H4 (cell line): ENCODE measurements at places on chromosomes 3 and 15. TPM values are rescaled to one million over a fixed set of nuclear protein-coding genes. Genes with fewer than 3 reads are reported as not detected.

Gene GOLGA8N
- total RNA-seq: 0.45 and 0.91 TPM in 2 replicates

Gene ANKUB1
- total RNA-seq: not detected in 2 replicates

Gene SH2D7
- not detected in 2 replicates for total RNA-seq

Gene UCN2
- 0.29 and 0.56 TPM in 2 replicates for total RNA-seq

Gene ECT2
- total RNA-seq: 61.4 and 82.3 TPM in 2 replicates

Gene CIDEC
- not detected in 2 replicates for total RNA-seq

Gene FAM3D
- 0.17 TPM in 1 of 2 replicates, not detected in the other for total RNA-seq

Gene PLAAT1
- 9.9 and 11.6 TPM in 2 replicates for total RNA-seq

Gene SCN11A
- total RNA-seq: not detected in 2 replicates

Gene ROPN1B
- total RNA-seq: 0.83 TPM in 1 of 2 replicates, not detected in the other

Gene TTLL13
- 0.06 TPM in 1 of 2 replicates, not detected in the other for total RNA-seq

Gene STRA6
- 12.9 and 16.8 TPM in 2 replicates for total RNA-seq

Gene SNTN
- total RNA-seq: not detected in 2 replicates

Gene GUCA1C
- total RNA-seq: not detected in 2 replicates

Gene HDC
- total RNA-seq: not detected in 2 replicates

Gene KLHL6
- total RNA-seq: not detected in 2 replicates

- peak; percentile 86 for DNase-seq
Measured at GRCh38 chr3:99532246-99532645, 106.1 kb upstream of the COL8A1 start.

- DNase-seq: no peak
Measured at GRCh38 chr15:41690636-41691035, 30.4 kb downstream of the MGA start.

- no peak for DNase-seq
Measured at GRCh38 chr3:34394978-34395748, 596.7 kb downstream of the PDCD6IP start.

DNA sequence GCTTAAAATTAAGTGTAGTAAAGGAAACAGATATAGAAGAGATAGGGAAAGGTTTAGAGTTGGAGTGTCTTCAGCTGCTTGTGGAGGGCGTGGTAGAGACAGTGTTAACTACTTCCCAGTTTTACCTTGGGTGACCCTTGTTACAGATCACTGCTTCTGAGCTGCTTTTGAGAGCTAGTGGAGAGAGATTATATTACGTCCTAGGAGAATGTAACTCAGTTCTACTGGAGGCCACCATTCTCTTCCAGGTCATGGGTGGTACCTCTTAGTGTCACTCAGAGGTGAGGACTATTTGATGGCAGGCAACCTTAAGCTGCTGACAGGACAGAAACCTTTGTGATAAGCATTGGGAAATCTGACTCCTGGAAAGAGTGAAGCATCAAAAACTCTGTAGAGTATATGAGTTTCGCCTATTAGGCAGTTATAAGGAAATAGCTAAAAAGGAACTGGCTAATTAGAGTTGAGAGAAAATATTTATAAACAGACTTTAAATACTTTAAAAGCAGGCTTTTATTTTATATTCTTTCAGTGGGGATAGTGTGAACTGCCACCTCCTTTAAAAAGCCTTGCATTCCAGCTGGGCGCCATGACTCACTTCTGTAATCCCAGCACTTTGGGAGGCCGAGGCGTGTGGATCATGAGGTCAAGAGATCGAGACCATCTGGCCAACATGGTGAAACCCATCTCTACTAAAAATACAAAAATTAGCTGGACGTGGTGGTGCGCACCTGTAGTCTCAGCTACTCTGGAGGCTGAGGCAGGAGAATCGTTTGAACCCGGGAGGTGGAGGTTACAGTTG, 106.5 kb downstream of the ZNF609 start:
- no peak for DNase-seq

DNA sequence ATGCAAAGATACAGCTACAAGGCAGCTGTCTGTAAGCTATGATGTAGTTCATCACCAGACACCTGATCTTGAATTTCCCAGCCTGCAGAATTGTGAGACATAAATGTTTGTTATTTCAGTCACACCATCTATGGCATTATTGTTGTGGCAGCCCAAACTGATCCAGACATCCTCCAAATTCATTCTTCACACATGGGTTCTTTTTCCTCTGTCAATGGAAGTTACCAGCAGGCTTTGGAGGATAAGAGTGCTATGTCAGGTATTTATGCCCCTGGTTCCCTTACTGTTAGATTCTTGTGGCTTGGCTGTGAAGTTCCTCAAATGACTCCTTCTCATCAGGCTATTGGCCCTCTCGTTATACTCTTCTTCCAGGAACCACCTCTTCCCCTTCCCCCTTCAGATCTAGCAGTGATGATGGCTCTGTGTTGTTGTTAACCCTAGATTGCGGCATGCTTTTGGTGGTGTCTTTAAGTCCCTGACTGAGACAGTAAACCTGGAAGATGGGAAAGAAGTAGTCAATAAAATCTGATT, 91.0 kb upstream of the CHMP2B start:
- DNase-seq: no peak

DNA sequence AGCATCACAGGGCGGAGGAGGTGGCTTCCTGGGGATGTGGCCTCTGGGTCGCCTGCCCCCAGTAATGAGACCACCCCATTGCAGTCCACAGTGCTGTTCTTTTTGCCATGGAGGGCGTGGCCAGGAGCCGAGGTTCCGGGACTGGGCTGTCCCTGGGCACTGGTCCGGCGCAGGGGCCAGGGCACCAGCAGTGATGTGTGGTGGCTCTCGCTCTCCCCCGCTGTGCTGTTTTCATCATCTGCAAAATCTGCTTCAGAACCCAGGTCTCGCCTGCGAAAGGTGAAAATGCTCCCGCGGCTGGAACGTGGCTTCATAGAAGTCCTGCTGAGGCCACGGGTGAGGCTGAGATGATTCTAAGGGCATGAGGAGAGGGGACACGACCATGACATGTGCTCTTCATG, 45.8 kb downstream of the SCN5A start:
- no peak for DNase-seq

DNA sequence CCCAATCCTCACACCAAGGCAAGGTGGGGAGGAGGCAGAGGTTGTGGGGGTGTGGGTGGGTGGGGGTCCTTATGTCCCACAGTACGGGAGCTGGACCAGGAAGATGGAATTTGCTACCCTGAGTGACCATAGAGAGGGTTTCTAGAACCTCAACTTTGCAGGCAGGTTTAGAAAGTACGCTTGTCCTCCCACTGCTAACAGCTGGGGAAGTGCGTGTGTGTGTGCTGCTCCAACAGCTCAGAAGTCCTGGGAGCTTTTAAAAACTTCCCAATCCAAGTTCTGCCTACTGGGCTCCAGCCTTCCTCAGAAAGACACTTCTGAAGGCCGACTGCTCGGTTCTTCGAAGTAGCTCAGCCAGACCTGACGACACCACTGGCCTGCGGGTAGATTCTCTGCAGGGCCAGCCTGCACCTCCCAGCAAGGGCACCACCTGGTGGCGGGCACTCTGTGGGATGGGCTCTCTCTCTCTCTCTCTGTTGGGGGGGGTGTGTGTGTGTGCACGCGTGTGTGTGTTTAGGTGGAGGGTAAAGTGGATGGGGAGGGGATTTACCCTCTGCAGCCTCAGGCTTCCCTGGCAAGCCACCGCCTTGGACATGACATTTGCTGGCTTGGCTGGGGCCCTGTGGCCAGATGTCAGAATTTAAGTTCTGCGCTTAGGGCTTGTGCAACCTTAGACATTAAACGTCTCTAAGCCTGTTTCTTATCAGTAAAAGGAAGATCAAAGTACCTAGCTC, 15.6 kb downstream of the TMEM158 start:
- DNase-seq: peak; percentile 74

- DNase-seq: peak; percentile 78
Measured at GRCh38 chr15:43249699-43250203, 17.0 kb downstream of the TGM5 start.

GRCh38 chr3:23710555-23710954, 95.2 kb upstream of the UBE2E1 start:
- DNase-seq: no peak

GRCh38 chr3:149382101-149382467, 4.6 kb upstream of the TM4SF1 start:
- no peak for DNase-seq

- peak; percentile 75 for DNase-seq
Measured at GRCh38 chr3:157436583-157437291, at the start of gene PTX3. PTX3 (plus strand) TSS chr3:157436850; CDS start chr3:157436934, 84 bp downstream.

GRCh38 chr3:98528474-98529346, 3.1 kb upstream of the GPR15 start:
- no peak for DNase-seq

GRCh38 chr3:132117642-132118041, 82.8 kb upstream of the CPNE4 start:
- DNase-seq: no peak

- no peak for DNase-seq
Measured at GRCh38 chr3:70771426-70772147, 459.1 kb upstream of the MDFIC2 start.

DNA sequence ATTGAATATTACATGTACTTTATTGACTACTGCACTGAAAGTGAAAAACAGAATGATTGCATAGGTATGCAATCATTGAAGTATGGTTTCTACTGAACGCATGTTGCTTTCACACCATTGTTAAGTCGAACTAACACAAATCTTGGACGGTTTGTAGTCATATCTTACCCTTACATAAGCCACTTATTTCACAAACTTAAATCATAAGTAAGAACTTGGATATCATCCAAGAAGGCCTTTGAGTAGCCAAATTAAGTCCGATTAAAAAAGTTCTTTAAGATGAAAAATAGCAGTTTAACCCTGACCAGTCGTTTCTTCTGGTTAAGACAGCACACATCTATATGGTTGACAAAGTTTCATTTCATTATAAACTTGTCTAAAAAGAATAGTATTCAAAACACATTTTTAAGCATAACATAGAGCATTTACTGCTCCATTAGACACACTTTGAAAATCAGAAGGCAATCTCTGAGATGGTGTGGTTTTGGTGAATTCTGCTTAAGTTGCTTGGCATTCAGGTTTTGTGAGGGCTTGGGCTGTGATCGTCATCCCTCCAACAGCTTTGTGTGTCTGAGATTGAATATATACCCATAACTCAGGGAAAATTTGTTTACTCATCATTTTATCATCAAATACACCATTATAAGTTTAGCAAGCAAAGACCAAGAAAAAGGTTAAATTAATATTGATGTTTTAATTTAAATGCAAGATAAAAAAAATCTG, 92.2 kb downstream of the NFKBIZ start:
- DNase-seq: no peak

DNA sequence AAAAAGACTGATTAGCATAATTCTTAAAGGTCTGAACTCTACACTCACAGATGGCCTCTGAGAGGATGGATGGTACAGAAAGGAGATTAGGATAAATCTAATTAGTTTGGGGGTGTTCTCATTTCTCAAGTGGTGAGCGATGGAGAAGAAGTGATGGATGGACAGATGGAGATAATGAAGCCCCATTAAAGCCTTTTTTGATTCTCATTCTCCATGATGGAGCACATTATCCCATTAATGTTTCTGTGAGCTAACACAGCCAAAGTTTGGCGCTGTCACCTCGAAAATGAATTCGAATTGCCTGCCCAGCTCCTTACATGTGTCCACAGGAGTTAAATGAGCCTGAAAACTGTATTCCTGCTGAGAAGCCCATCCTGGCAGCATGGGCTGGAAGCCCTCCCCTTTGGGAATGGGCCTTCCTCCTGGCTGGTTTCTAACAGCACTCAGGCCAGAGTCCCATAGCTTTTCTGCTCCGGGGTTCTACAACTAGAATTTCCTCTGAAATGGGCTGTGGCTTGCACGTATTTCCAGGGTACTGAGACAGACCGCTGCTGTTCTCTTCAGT, 726.0 kb upstream of the CFAP20DC start:
- DNase-seq: no peak

DNA sequence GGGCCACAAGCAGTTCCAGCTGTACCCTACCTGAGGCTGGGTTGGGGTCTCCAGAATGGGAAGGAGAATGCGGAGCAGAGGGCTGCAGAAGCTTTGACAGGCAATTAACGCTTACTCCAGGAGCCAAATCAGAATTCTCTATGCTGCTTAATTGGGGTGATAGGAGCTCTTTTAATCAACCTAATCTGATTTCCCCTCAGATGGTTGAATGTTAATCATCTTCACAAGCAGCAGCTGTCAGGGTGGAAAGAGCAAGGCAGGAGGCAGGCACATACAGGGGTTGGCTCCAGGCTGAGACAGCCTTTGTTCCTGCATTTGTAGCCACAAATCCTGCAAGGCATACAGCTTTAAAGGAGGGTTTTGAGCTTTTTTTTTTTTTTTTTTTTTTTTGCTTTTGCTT, 2.6 kb downstream of the CILP start:
- no peak for DNase-seq

DNA sequence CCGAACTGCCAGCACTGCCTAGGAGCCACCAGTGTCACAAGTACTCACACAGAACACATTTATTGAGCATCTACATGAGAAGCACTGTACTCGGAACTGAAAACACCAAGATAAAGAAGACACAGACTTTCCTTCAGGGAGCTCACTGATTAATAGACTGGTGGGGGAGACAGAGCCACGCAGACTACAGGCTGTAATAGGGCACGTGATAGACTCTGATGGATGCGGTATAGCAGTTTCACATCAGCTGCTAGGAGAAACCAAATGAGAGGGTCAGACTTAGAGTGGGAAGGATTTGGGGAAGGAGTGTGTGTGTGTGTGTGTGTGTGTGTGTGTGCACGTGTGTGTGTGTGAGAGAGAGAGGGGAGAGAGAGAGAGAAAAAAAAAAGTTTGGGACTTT, 12.1 kb downstream of the EPHB1 start:
- no peak for DNase-seq

DNA sequence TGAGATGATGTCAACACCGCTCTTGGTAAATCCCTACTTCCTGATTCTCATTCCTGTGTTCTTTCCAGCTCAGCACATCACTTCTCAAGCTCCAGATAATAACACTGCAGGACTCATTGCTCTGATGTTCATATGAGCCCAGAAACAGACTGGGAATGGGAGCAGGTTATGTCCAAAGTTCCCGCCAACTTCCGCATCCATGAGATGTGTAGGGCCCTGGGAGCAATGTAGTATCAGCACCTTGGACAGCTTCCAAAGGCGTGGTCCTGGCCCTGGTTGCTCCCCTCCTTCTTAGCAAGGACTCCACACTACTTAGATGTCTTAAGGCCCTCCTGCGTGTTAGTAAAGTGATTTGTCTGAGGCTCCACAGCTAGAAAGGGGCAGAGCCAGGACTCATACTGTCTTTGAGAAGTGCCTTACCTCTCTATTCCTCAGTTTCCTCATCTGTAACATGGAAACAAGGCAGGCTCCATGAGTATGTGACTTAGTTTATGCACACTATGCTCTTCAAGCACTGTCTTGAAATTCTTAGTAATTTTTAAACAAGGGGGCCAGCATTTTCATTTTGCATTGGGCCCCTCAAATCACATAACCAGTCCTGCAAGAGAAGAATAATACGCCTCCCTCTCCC, 27.9 kb upstream of the SLC6A1 start:
- peak; percentile 21 for DNase-seq

DNA sequence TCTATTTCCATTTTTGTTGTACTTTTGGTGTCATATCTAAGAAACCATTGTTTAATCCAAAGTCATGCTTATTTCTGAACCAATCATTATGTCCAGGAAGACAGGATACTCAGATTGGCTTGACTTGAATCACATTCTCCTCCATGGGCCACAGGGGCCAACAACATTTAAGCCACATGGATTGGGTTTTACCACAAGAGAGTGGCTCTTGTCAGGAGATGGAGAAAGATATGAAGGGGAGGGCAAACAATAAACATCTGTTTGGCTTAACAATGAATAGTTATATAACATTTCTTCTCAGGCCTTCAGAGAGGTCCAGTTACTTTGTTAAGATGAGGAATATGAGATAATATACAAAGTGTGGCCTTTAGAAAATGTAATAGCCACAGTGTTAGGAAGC, 44.6 kb downstream of the GXYLT2 start:
- DNase-seq: no peak

- DNase-seq: no peak
Measured at GRCh38 chr3:175070946-175071345, 211.8 kb downstream of the NAALADL2 start.
